Stimulated activated CD4-positive, alpha-beta T cell treated with anti-CD3 and anti-CD28 coated beads, Interleukin-1b, Interleukin-23, amount 100 ng/mL, for 48 hours (primary cell): ENCODE measurements at places on chromosomes 5 and 9.

DNA sequence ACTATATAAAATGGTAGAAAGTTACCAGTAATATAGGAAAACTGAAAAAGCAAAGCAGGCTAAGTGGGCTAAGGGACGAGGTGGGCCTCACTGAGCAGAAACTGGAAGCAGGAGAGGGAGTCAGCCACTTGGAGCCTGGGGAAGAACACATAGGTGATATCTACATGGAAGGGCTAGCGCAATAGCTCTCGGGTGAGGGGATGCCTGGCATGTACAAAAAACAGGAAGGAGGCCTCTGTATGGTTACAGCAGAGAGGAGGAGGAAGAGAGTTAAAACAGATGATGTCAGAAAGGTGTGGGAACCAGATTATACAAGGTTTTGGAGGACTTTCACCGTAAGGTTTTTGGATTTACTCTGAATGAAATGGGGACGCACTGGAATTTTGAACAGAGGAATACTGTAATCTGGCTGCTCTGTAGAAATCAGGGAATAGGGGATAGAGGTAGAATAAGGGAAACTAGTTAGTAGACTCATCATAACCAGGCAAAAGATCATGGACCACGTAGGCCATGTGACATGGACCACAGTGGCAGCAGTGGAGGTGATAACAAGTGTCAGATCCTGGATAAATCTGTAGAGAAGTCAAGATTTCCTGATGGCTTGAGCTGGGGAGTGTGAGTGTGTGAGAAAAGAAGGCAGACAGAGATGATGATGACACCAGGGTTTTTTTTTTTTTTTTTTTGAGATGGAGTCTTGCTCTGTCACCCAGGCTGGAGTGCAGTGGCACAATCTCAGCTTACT, 52.5 kb downstream of the FNBP1 start:
- no peak for DNase-seq

- no peak for DNase-seq
Measured at GRCh38 chr5:154478224-154478565, at the start of gene HAND1. TSS of gene HAND1 (minus strand) at chr5:154478227. CDS start at chr5:154478008, 219 bp downstream.

DNA sequence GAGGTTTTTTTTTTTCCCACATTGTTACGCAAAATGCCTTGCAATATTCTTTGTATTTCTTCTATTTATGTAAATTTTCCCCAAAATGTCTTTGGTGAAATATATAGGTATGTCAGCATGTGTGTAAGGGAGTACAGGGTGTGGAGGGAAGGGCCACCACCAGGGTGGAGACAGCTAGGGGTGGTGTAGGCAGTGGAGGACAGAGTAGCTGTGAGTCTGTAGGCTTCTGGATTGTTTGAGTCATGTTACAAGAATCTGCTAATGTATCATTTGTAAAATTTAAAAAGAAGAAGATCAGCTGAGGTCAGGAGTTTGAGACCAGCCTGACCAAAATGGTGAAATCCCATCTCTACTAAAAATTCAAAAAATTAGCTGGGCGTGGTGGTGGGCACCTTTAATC, 175.5 kb downstream of the NXNL2 start:
- no peak for DNase-seq

DNA sequence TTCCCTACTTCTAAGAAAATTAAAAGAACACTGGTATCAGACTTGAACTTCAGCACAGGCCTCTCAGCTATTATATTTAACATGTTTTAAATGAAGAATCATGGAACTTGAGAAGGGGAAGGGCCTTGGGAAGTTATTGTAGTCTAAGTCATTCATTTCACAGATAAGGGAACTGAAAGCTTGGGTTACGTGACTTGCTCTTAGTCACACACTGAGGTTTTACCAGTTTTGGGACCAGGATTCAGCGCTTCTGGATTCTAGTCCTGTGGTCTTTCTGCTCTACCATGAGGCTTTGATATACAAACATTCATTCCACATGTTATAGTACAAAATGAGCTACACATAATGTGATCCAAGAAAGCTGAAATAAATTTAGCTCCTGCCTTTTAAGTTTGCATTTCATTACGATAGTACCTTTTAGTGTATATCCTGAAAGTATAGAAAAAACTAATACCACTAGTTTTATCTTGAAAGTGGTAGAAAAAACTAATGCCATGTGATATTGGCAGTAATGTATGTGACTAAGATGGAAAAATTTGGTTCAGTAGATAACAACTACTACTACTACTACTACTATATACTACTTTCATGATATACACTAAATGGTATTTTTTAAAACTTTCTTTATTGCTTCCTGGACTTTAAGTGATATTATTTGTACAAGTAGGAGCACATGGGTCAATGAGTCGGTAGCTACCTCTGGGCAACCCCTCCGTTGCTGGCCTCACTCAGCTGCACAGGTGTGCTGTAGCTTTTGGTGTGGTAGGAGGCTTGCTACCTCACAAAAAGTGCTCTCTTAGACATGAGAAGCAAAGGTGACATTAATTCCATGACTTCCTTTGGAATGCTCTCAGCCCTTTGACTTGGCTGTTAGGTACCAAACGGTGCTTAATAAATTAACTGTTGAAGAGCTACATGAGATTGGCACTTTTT, 40.7 kb downstream of the F2RL2 start:
- peak; percentile 55 for DNase-seq

DNA sequence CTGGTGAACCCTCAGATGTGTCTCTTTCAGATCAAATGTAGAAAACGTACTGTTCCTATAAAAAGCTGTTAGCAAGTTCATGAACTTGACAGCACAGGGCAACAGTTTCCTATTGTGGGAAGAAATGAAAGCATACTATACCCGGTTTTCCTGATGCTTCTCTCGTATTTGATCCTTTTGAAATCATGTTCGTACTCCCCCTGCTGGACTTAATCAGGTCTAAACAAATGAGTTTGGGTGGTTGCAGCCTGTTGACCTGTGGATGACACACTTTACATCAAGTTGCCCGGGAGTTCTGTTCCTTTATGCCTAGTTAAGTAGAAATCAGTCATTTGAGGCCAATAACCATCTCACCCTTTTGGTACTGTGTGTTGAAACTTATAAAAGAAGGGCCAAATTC, 1992.3 kb downstream of the MAT2B start:
- no peak for DNase-seq

DNA sequence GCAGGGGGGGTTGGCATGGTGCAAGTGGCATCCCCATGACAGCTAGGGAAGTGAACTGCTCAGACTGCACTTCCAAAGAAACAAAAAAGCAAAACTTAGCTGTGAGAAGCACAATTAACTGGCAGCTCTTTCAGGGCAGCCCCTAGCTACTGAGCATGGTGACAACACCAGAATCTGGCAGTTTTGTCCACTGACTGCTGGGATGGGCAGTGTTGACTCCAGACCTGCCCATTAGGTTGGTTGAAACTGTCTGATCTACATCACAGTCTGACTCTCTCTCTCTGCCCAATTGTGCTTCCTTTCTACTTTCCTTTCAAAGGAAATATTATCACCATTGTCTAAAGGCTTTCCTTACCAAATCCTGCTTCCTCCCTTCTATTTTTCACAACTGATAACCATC, 12.5 kb upstream of the RAD23B start:
- DNase-seq = no peak

GRCh38 chr5:53035868-53036381, 46.8 kb downstream of the ITGA2 start:
- no peak for DNase-seq

- no peak for DNase-seq
Measured at GRCh38 chr5:138686668-138687067, 66.6 kb upstream of the CTNNA1 start.

DNA sequence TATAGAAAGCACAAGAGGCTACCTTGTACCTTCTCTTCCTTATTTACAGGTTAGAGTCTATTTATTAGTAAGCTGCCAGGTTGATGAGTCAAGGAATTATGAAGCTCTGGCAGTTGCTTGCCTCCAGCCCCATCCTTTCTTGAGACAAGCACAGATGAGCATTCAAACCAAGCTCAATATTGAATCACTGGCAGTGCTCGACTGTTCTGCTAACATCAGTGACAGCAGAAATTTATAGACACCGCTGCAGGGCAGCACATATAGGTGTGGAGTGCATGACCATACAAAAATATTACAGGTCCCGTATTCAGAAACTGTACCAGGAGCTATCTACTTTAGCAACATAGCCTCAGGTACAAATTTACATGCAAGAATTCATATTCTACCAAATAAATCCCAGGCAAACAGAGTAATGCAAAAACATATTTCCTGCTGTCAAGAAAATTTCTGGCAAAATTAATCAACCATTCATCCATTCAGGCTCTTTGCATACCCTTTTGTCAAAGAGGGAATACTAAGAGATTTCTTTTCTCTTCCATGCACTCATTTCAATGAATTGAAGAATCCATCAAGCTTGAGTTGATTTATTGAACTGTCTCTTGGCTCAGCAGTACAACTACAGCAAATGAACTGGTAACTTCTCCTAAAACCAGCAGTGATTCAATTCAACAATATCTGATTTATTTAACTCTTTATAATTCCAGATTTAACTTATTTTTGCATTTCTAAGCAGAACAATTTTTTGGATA, 26.9 kb upstream of the PCA3 start:
- no peak for DNase-seq

GRCh38 chr5:89120719-89121118, 237.7 kb upstream of the MEF2C start:
- no peak for DNase-seq

- no peak for DNase-seq
Measured at GRCh38 chr5:97074859-97075489, 67.4 kb downstream of the LIX1 start.

DNA sequence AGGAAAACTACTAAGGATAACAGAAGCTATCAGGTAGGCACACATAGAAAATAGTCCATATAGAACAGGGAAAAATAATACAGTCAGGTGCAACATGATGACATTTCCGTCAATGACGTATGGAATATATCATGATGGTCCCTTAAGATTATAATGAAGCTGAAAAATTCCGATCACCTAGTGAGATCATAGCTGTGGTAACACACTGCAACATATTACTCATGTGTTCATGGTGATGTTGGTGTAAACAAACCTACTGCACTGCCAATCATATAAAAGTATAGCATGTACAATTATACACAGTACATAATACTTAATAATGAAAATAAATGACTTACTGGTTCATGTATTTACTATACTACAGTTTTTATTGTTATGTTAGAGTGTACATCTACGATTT, 60.0 kb downstream of the MEGF9 start:
- DNase-seq = no peak

- no peak for DNase-seq
Measured at GRCh38 chr9:4400731-4401130, 89.5 kb upstream of the SLC1A1 start.

DNA sequence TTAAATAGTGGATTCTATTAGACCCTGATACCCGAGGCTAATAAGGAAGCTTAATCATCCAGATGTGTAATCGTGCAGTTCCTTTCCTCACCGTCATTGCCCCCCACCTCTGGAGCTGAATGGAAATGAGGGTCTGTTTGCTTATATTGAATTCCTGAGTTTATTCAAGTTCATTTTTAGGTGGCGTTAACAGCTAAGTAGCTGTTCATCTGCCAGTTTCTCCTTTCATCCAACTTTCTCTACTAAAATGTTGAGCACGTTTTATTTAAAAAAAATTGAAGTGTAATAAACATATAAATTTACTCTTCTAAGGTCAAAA, 291.0 kb downstream of the DOCK8 start:
- no peak for DNase-seq

- no peak for DNase-seq
Measured at GRCh38 chr5:39780347-39780746, 355.6 kb upstream of the DAB2 start.

DNA sequence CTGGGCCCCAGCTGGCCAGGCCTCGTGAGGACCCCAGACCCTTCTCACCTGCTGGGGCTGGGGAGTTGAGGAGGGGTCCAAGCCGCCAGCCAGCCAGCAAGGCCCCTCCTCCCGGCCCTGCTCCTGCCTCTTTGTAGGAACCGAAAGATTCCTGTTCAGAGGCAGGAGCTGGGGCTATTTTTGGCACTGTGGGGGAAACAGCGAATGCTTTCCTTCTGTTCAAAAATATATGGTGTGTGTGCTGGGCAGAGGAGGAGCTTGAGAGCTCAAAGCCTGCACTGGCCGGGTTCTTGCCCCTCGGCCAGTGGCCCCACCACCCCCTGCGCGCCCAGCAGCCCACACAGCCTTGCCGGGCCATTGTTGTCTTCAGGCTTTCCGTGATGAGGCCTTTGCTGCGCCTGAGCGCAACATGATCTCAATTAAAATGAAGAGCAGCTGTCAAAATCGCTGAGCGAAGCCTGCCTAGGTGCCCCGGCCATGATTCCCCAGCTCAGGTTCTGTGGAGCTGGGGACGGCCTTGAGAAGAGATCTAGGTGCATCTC, 13.4 kb downstream of the NCS1 start:
- DNase-seq = no peak

- DNase-seq = no peak
Measured at GRCh38 chr5:140321796-140322195, 18.9 kb upstream of the PFDN1 start.

DNA sequence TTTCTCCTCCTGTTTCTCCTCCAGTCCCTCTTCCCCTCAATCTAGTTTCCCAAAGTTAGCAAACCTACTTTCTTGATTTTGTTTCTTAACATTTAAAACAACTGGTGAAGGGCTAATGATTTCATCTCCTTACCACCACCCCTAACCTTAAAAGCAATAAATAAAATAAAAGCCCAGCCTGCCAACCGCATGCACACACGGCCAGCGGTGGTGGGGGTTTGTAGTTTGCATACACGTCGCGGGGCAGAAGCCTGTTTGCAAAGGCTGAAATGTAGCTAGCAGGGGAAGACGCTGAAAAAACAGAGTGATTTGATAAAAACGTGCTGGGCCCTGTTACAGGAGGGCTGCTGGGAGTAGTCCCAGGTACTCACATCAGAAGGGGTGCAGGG, 1.9 kb upstream of the DMRT2 start:
- no peak for DNase-seq

DNA sequence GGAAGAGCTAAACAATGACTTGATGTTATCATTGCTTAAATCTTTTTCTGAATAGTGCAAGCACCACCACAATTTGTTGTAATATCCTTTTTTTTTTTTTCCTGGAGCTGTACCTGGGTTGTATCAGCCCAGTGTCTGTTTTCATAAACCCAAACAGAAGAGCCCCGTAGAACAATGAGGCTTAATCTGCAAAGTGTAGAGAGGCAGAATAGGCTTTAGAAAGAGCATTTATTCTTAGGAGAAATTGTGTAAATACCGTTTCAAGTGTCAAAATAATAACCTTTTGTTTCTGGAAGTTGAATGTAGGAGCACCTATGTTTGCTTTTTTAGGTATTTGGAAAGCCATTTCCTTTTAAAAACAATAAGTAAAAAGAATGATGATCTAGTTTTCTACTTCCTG, 26.4 kb downstream of the RGS7BP start:
- DNase-seq = no peak

- no peak for DNase-seq
Measured at GRCh38 chr9:70228118-70228517, 30.7 kb upstream of the SMC5 start.

GRCh38 chr9:15104826-15105420, 194.7 kb upstream of the FREM1 start:
- DNase-seq = peak; percentile 10

- no peak for DNase-seq
Measured at GRCh38 chr5:169424670-169425378, 123.9 kb upstream of the SLIT3 start.

DNA sequence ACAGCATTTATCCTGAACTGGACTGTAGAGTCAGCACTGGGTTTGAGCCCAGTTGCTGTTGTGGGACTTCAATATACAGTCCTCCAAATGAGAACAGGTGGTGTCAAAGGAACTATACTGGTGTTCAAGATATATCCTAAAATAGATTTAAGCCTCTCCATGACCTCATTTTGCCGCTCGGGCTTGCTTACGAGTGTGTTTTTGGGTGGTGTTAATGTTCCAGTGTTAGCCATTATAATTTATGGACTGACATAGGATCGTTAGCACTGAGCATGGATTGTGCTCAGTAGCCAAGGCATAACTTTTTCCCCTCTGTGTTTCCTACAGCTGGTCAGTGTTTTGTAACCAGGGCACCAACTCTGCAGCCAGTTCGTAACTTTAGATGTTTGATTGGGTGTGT, 306.6 kb downstream of the SPATA31D1 start:
- no peak for DNase-seq
